ENCODE measurements at places on chromosomes 5 and 9. TPM values are rescaled to one million over a fixed set of nuclear protein-coding genes. Genes with fewer than 3 reads are reported as not detected.
A peak's percentile ranks its signal among the peaks of the same experiment; 100 is the strongest.

IFNA2 gene
- total RNA-seq: not detected

- H3K27ac ChIP-seq: no peak overlapping the region
- no peaks in the 10 kb centered on the region for H3K36me3 ChIP-seq
- no peaks in the 10 kb centered on the region for H3K4me1 ChIP-seq
- H3K27me3 ChIP-seq: no peaks in the 10 kb centered on the region
Measured at GRCh38 chr5:24623031-24623430, 21.7 kb downstream of the CDH10 start.

- peak; percentile 95 for DNase-seq
- no peak overlapping the region for H3K4me3 ChIP-seq
- peak overlapping the region; percentile 80 for H3K27ac ChIP-seq
- H3K27me3 ChIP-seq: no peaks in the 10 kb centered on the region
Measured at GRCh38 chr9:131885144-131885609, 145.3 kb upstream of the RAPGEF1 start.

DNA sequence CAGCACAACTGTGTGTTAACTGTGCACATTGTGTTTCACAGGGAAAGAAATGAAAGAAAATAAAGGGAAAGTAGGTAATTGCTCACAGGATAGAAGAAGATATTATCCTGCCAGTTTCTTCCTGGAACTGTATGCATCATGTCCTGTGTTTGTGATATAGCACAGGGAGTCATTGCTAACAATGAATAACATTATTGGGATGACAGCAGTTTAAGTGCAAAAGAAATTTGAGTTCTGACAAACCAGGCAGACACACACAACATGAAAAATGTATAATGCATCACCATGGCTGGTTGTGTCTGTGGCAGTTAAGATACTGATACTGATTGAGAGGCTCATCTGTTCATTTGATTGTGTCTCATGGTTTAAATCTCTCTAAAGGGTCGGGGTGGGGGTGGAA is 145.4 kb downstream of the SPATA31D1 start:
- peaks cover 3% of the 10 kb centered on the region for H3K4me1 ChIP-seq
- no peak overlapping the region for H3K4me3 ChIP-seq
- no peak overlapping the region for H3K27ac ChIP-seq
- no peaks in the 10 kb centered on the region for H3K36me3 ChIP-seq
- DNase-seq: no peak

DNA sequence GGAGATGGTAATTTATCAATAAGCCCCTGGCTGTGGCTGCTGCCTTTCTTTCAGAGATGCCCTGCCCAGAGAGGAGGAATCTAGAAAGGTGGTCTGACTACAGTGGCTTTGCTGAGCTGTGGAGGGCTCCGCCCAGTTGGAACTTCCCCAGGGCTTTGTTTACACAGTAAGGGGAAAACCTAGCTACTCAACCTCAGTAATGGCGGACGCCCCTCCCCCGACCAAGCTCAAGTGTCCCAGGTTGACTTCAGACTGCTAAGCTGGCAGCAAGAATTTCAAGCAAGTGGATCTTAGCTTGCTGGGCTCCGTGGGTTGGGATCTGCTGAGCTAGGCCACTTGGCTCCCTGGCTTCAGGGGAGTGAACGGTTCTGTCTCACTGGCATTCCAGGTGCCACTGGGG is 865.4 kb upstream of the ACO1 start:
- H3K27me3 ChIP-seq: no peaks in the 10 kb centered on the region
- H3K4me1 ChIP-seq: no peaks in the 10 kb centered on the region
- no peak overlapping the region for H3K27ac ChIP-seq

C9orf50 gene
- not detected for total RNA-seq

All from thyroid gland (tissue), 4 donors.